Muscle of back (tissue), 13 donors: ENCODE measurements at places on chromosomes 3 and 15. TPM values are rescaled to one million over a fixed set of nuclear protein-coding genes. Genes with fewer than 3 reads are reported as not detected.
A peak's percentile ranks its signal among the peaks of the same experiment; 100 is the strongest.

TMEM212 gene
- polyA plus RNA-seq, result not detected

C2CD4A gene
- polyA plus RNA-seq, result not detected

NOX5 gene
- 0.19 TPM for polyA plus RNA-seq

CYP8B1 gene
- 0.05 TPM for polyA plus RNA-seq

FBXL2 gene
- polyA plus RNA-seq, result 9.0 TPM

SAXO2 gene
- 2.7 TPM for polyA plus RNA-seq

UBXN7 gene
- 18.9 TPM for polyA plus RNA-seq

- no peak for DNase-seq
These were observed 11.2 kb upstream of the CCR8 start for GRCh38 chr3:39318301-39318700.

GRCh38 chr15:91209318-91209717 is 109.3 kb downstream of the SV2B start:
- no peak for DNase-seq

DNA sequence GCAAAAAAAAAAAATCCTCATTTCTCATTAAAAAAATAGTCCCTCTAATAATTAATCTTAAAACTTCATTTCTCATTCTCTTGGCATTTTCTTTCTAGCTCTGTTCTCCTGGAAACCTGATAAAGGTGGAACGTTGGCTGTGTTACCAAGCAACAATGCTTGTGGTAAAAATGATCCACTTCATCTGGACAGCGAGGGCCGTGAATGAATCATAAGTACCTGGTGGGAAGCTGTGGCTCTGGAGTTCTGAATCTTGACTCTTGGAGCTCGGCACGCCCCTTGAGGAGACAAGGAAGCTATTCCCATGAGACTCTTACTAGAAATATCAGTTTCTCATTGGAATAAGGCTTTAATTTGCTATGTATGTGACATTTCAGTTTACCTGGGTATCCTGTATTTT is 32.5 kb downstream of the BCL2L10 start:
- DNase-seq, result no peak

DNA sequence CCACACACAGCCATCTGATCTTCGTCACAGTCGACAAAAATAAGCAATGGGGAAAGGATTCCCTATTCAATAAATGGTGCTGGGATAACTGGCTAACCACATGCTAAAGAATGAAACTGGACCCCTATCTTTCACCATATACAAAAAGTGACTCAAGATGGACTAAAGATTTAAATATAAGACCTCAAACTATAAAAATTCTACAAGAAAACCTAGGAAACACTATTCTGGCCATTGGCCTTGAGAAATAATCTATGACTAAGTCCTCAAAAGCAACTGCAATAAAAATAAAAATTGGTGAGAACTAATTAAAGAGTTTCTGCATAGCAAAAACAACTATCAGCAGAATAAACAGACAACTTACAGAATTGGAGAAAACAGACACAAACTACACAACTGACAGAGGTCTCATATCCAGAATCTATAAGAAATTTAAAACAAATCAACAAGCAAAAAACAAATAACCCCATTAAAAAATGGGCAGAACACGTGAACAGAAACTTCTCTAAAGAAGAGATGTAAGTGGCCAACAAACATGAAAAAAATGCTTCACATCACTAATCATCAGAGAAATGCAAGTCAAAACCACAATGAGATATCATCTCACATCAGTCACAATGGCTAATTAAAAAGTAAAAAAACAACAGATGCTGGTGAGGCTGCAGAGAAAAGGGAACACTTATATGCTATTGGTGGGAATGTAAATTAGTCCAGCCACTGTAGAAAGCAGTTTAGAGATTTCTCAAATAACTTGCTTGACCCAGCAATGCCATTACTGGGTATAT is 104.0 kb downstream of the NR1I2 start:
- DNase-seq, result no peak

GRCh38 chr3:152438706-152439105 is 170.0 kb downstream of the MBNL1 start:
- DNase-seq, result no peak

DNA sequence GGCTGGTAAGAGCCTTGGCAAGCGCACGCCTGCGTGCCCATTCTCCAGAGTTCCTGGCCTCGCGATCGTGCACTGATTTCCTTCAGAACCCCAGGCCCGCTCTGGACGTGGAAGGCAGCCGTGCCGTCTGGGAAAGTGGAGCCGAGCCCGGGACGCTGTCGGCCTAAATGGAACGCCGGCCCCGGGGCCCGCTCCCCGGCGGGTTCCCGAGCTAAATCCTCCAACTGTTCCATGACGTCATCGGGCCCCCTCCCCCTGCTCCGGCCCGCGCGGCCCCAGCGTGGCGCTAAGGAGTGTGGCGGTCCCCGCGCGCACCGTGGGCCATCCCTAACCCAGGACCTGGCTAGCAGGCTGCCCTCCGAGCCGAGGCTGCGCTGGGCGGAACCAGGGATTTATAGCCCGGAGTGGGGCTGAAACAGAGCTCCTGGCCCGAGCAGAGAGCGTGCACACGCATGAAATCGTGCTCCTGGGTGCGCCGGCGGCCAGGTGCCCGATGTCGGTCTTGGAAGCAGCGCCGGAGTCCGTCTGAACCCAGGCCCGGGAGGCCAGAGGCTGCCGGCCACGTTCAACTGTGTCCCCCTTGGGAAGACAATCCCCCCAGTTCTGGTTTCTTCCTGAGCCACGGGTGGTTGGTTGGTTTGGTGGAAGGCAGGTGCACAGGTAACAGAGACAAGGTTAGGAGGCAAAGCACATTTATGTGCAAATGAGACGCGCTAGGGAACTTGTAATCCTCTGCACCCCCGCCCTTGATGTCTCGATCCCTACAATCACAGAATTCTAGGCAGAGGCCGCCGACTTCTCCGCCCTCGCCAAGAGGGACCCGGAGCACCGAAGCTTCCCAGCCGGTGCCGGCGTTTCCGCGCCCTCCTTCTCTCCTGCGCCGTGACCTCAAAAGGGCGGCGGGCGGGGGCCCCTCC is 84.9 kb upstream of the ETV5 start:
- DNase-seq, result peak; percentile 84

- DNase-seq, result no peak
These were observed 69.0 kb downstream of the COL6A5 start for GRCh38 chr3:130414457-130414856.

DNA sequence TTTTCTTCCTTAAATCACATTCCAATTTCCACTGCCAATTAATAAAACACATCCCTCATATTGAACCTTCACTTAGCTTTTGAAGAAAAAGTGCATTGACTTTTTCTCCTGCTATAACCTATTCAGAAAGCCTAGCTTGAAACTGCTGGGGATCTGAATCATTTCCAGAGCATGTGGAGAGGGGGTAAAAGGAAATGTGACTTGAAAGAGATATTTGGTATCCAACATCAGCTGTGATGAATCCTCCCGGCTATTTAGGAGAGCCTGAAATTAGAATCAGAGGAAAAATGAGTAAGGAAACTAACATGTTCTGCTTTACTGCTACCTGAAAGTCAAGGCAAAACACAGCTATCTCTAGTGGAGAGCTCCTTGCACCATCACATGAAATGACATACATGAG is 2.6 kb upstream of the GNB5 start:
- no peak for DNase-seq

- peak; percentile 23 for DNase-seq
These were observed 556.2 kb upstream of the CBLB start for GRCh38 chr3:106425026-106425425.

DNA sequence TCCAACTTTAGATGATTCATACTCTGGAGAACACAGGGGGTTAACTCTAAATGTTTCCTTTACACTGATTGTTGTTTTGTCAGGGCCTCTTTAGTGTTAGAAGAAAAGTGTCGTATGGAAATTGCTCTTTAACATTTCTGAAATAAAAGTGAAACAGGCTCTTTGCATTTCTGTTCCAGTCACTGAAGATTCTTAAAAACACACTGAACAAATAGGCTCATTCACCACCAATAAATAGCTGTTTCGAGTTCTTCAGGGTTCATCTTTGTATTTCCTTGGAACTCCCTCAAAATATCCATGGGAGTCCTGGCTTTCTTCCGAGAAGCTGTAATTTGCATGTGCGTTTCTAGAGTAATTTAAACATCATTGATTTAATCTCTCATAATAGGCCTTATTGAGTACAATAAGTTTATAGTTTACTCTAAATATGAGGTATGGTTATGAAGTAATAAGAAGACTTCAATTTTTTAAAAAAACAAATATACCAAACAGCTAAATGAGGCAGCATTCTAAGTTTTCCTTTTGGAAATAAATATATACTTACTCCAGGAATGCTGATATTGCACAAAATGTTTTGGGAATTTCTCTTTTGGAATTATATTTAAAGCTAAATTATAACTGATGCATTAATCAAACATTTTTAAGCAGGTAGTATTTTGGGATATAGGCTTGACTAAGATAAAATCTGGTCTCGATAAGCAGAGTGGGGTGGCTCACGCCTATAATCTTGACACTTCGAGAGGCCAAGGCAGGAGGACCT is 327.4 kb downstream of the EPHA3 start:
- DNase-seq, result no peak

DNA sequence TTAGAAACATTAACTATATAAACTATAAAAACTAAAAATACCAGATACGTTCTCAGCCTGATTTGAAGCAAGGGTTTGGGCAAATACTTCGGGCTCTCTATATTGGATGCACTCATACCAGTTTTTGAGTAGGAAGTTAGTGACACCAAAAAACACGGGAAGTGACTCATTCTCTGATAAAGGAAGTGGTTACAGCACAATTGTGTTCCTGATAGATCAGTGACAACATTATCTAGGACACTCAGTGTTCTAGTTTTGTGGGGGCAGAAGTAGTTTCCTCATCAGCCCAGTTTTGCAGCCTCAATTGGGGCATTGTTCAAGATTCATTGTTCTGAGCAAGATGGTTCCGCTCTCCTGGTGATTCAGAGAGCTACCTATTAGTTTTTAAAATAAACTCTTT is 469.6 kb upstream of the DPPA4 start:
- no peak for DNase-seq

- no peak for DNase-seq
These were observed 44.9 kb downstream of the CPN2 start for GRCh38 chr3:194306109-194306686.

DNA sequence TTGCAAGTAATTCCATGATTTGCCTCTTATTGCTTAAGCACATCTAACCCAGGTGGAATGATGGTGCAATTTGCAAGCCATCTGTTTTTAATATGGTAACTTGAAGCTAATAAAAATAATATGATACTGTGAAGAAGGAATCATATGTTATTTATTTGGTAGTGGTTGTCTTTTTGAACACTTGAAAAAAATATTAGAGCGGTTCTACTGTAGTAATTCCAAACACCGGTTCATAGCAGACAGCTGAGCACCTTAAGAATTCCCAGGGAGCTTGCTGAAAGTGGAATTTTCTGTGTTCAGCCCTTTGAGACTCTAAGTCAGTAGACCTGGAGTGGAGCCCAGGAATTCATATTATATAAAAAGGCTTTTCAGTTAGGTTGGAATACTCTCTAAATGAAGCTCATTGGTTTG is 687.4 kb downstream of the EDEM1 start:
- DNase-seq, result peak; percentile 62

GRCh38 chr3:52136513-52136912 is 17.7 kb downstream of the POC1A start:
- no peak for DNase-seq

GRCh38 chr3:15513116-15513515 is 8.4 kb downstream of the COLQ start:
- no peak for DNase-seq

DNA sequence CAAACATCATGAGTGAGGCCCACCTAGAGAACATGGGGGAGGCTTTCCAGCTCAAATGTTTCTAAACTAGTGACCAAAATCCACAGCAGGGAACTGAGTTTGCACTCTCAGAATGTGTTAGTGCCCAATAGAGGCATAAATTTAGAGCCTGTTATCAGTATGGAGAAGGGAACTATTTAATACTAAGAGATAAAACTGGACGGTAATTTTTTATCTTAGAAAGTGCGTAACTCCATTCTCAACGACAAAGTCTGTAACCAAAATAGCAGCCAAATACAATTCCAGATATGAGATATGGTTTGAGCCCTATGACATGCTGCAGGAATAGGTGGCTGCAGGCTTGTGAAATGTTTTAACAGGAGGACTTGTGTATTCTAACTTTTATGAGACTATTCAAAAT is 3.5 kb downstream of the B3GALNT1 start:
- no peak for DNase-seq

DNA sequence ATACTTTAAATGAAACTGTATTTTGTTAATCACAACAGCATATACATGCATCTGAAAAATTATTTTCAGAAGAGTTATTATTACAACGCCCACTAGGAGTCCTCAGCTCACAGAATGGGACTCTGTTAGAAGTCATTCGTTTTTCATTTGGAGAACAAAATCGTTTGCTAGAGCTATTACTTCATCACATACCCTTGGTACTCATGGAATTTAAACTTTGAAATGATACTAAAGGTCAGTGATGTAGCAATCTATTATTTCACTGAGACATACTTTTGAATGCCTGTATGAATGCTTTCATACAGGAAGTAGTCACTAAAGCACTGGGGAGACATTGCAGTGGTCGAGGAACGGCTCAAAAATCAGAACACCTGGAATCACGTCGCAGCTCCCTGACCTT is 198.1 kb downstream of the MBNL1 start:
- peak; percentile 28 for DNase-seq

GRCh38 chr3:115092220-115092791 is 54.8 kb downstream of the ZBTB20 start:
- DNase-seq, result peak; percentile 76

DNA sequence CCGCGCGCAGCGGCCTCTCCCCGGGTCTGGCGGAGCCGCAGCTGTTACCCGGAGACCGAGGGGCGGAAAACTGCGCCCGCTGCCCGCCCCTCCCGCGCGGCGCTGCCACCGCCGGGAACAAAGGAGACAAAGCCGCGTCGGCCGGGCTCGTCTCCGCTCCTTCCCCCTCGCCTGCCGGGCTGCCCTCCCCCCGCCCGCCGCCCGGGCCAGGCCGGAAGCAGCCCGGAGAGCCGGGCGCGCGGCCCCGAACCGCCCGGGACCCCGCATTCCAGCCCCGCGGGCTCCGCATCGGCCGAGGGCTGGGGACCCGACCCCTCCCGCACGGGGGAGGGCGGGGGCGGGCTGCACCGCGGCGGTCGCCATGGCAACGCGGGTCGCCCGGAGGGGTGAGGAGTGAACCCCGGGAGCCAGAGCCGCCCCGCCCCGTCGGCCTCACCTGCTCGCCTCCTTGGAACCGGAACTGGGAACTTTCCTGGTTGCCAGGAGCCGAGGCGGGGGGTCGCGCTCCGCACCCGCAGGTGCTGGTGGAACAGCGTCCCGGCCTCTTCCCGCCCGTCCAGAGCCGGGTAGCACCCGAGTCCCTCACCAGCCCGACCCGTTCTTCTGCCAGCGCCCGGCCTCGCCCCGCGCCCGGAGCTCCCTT is 448 bp downstream of the PLXNB1 start:
- peak; percentile 36 for DNase-seq

GRCh38 chr15:59420986-59421618 is 16.9 kb upstream of the FAM81A start:
- DNase-seq, result no peak

GRCh38 chr3:73332558-73332957 is 271.1 kb downstream of the EBLN2 start:
- no peak for DNase-seq
